PC-3 (cell line): ENCODE measurements at places on chromosomes 12 and 14. TPM values are rescaled to one million over a fixed set of nuclear protein-coding genes. Genes with fewer than 3 reads are reported as not detected.

Gene B3GNT4
- total RNA-seq, result 4.0 and 4.8 TPM in 2 replicates

Gene CD4
- 0.23 TPM in 1 of 2 replicates, not detected in the other for total RNA-seq

Gene PTMS
- total RNA-seq, result 46.4 and 84.7 TPM in 2 replicates

Gene LYZ
- total RNA-seq, result not detected in 2 replicates

Gene NANOG
- not detected in 2 replicates for total RNA-seq

Gene KCNJ8
- total RNA-seq, result 0.77 and 1.0 TPM in 2 replicates

Gene ADCK1
- 4.7 and 5.7 TPM in 2 replicates for total RNA-seq

Gene ENO2
- 30.2 and 35.2 TPM in 2 replicates for total RNA-seq

Gene SLC39A2
- total RNA-seq, result not detected in 2 replicates

Gene CLEC7A
- total RNA-seq, result 0.40 TPM in 1 of 2 replicates, not detected in the other

- DNase-seq, result no peak
These were observed 140.8 kb upstream of the NEDD1 start for GRCh38 chr12:96766232-96766631.

DNA sequence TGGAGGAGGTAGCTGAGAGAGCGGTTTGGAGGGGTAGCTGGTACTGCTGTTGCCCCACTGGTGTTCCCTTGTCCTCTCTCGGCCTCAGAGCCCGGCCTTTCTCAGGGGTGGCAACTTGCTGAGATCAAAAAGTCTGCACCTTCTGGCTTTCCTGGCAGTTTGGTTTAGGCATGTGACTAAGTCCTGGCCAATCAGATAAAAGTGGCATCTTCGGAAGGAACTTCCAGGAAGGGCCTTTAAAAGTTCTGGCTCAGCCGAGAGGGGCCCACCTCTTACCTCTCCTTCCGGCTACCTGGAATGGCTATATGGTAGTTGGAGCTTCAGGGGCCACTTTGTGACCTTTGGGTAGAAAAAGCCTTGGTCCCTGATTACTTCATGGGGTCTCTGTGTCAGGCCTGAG is 152.6 kb downstream of the GLT1D1 start:
- DNase-seq, result no peak

- DNase-seq, result no peak
These were observed 20.5 kb downstream of the ZDHHC22 start for GRCh38 chr14:77120771-77121743.

DNA sequence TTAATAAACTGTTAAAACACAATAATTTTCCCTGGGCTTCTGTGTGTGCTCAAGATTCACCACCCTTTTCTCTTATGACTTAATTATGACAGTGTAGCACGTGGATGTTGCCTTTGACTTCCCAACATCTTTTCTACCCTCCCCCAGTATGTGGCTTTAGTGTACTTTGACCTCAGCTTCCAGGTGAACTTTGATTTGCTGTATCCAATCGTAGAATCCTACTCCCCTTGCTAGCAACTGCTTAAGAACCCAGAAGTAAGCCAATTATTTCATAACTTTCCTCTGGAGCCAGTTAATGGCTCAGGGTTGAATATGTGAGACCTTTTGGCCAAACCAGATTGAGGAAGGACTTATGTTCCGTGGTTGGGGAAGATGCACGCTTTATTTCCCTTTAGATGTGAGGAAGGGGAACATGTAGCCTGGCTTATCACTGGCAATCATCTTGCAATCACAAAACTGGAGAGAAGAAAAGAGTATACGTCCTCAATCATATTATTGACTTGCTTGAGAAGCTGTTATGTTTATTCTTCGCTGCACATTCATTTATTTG is 259.6 kb upstream of the ATP2B1 start:
- DNase-seq, result no peak

DNA sequence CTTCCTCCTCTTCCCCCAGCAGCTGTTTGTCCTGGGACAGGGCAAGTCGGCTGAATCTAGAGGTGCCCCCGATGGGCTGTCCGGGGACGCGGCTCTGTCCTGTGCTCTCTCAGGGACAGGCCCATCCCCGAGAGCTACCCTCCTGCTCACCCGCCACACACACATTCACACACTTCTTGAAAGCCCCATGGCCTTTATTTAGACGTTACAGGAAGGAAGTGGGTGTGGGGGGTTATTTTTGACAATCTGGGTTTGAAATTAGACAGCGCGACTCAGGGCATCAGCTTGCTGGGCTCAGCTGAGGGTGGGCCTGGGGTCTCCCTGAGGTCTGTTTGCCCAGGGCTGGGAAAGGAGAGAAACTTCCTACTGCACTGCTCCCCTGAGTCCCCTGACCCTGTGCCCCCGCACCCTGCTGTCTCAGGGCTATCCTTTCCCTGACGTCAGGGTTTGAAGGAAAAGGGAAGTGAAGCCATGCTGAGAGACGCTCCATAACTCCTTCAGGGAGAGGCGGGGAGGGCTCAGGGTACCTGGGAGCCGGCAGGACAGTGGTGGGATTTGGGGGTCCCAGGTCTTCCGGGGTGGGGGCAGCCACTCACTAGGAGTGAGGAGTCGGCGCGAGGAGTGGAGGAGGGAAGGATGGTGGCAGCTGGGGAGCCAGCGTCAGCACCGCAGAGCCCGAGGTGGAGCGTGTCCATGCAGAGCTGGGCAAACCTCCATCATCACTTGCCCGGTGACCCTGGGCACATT is 8.1 kb downstream of the PTPN6 start:
- DNase-seq, result no peak

- peak; percentile 19 for DNase-seq
These were observed 122.3 kb upstream of the RFLNA start for GRCh38 chr12:124172636-124173035.

GRCh38 chr12:118063576-118064391 is 2.8 kb upstream of the WSB2 start:
- no peak for DNase-seq

GRCh38 chr12:49687941-49688340 is 19.3 kb downstream of the FMNL3 start:
- DNase-seq, result no peak

DNA sequence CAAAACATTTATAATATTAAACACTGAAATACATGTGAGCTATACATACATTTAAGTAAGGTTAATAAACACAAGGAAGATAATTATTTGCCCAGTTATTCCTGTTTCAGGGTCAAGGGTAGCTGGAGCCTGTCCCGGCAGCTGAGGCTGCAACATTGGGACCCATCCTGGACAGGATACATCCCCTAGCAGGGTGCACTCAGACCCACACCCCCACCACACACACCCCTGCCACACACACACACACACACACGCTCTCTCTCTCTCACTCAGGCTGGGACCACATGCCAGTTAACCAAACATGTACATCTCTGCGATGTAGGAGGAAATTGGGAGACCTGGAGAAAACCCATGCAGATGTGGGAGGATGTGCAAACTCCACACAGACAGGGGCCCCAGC is 112.6 kb upstream of the TMCC3 start:
- DNase-seq, result no peak

GRCh38 chr12:14840616-14841015 is 2.7 kb downstream of the ART4 start:
- DNase-seq, result peak; percentile 14

DNA sequence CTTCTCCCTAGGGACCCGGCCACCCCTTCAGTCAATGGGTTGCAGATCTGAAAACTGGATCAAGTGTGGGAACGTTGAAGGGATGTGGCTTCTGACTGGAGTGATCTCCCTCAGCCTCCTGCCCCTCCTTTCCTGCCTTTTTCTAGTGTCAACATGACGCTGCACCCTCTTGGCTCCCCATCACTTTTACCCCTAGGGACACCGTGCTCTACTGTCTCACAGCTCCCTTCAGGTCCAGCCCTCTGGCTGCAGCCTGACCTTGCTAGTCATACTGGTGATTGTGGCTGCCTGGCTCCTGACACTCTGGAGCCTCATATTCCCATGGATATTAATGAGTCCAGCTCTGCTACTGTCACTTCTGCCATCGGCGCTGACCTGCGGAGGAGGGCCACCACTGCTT is 51.5 kb upstream of the RASSF3 start:
- DNase-seq, result no peak

DNA sequence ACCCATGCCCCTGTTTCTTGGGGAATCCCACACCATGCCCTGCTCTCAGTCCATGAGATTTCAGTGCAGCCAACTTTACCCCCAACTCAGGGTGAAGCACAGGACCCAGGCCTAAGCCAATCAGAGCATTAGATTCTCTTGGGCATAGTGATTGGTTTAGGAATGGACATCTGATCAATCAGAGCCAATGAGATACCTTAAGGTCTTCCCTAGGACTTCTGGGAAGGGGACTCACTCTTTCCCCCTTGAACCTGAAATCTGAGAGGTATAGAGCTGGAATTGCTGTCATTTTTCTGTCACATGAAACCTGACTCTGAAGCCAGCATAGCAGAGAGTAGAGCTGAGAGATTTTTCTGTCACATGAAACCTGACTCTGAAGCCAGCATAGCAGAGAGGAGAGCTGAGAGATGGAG is 127.1 kb downstream of the ZFP36L1 start:
- DNase-seq, result no peak

GRCh38 chr12:89383235-89384049 is 31.1 kb upstream of the DUSP6 start:
- DNase-seq, result no peak

DNA sequence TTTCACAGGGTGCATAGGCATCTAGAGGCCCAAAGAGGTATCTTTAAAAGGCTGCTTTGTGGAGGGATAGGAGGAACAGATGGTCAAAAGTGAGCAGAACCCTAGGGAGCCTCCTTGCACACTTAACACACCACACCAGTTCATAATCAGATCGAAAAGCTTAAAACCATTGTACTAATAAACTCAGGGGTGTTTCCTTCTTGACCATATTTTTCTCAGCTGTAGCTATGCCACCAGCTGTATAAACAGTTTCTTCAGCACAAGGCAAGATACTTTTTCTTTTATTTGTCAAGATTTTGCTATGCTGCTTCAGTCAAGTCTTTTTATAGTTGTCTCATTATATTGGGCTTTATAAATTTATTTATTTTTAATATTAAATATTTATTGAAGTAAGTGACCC is 88.7 kb downstream of the RIC8B start:
- no peak for DNase-seq

- DNase-seq, result no peak
These were observed 77.2 kb downstream of the EP400 start for GRCh38 chr12:132026796-132027500.

GRCh38 chr14:34539407-34540180 is at the start of gene EAPP:
TSS of gene EAPP (minus strand) at chr14:34539701. CDS start at chr14:34539628, 73 bp downstream.
- DNase-seq, result peak; percentile 98

- DNase-seq, result no peak
These were observed at the start of gene TMEM121 for GRCh38 chr14:105525861-105526775. TSS of gene TMEM121 (plus strand) at chr14:105526583. CDS start at chr14:105528835, 2,252 bp downstream.

DNA sequence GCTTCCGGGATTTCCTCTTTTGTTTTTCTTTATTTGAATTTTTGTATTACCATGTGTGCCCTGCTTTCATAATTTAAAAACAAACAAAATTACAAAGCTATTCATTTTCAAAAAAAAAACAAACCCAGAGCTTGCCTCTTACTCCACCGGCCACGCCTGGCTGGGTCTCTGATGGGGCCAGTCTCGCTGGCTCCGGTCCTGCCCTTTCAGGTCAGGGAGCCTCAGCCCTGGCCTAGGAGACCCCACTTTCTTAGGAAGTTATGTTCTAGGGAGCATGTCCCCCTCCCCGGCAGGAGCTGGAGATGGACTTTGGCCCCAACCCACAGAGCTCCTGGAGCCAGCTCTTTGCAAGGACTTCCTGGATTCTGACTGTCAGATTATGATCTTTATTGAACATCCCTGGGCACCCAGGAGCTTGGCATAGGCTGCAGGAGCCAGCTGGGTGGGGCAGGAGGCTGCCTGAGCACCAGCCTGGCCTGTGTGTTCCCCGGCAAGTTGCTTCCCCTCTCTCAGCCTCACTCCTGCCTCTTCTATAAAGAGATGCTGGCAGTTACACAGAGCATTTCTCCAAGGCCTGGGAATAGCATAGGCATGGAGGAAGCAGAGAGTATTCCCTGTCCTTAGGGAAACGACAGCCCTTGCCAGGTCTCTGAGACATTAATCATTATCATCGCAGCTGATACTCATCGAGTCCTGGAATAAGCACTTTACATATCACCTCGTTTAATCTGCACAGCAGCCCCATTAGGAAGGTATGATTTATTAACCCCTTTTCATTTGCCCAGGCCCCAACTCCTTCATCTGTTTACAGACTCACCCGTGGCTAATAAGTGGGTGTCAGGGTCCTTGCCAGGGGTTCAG is 3.5 kb downstream of the DEGS2 start:
- DNase-seq, result peak; percentile 70

GRCh38 chr12:118432812-118433545 is 56.6 kb downstream of the SUDS3 start:
- no peak for DNase-seq

- DNase-seq, result no peak
These were observed 140.7 kb upstream of the CDKN3 start for GRCh38 chr14:54256156-54256555.

DNA sequence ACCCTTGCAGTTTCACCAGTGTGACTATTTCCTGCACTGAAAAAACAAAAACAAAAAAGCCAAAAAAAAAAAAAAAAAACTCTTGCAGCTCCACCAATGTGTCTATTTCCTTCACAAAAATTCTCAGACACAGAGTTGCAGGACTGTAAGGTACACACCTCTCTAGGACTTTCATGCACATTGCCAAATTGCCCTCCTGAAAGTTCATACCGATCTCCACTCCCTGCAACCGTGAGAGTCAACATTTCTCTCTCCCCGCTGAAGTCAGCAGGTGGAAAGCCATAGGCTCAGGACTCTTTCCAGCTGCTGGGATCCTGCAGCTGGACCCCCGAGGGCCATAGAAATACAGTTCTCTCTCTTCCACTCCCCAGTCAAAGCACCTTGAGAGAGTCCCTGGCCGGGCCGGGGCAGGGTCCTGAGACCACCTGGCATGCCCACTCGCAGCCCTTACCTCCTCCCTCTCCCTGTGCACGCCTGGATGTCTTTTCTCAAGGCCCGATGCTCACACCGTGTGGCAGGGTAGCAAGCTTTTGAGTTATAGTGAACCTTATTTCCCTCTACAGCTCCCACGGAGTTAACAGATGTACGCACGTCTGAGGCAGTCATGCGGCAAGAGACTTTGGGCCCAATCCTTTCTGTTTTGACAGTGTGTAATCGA is 23.6 kb downstream of the MMAB start:
- DNase-seq, result no peak

GRCh38 chr12:85951823-85952222 is 77.7 kb downstream of the NTS start:
- peak; percentile 49 for DNase-seq

DNA sequence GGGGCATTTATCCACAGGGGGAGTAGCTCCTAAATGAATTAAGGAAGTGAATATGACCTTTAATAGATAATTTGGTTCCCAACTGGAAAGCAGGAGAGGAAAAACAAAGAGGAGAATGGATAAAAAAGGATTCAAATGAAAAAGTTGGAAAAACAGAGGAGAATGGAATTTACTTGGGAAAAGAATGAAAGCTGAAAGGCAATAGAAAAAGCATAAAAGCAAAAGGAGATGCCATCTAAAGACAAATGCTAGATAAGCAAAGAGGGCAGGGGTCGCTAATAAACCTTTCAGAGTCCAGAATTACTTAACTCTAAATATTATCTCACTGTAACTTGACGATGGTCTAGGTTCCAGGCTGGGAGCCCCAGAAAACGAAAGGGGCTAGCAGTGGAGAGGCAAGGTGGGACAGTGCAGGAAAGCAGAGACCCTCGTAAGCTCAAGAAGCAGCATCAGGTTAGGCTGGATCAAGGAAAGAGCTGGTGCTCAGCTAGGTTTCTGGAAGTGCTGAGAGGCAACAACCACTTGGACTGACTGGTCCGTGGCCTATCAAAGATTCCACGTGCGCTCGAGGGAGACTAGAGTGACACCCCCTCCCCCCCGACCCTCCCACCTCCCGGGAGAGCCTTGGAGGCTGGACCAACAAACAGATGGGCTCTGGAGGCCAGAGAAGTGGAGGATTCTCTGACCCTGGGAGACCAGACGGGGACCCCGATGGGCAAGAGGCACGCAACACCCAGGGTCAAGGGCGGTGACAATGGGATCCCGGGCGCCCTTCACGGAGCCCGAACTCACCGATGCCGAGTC is 1.2 kb downstream of the SLC2A13 start:
- DNase-seq, result no peak
